Stimulated activated CD4-positive, alpha-beta T cell treated with anti-CD3 and anti-CD28 coated beads, Interleukin-4, amount 100 ng/mL, for 24 hours (primary cell): ENCODE measurements at places on chromosomes 5 and 9.

DNA sequence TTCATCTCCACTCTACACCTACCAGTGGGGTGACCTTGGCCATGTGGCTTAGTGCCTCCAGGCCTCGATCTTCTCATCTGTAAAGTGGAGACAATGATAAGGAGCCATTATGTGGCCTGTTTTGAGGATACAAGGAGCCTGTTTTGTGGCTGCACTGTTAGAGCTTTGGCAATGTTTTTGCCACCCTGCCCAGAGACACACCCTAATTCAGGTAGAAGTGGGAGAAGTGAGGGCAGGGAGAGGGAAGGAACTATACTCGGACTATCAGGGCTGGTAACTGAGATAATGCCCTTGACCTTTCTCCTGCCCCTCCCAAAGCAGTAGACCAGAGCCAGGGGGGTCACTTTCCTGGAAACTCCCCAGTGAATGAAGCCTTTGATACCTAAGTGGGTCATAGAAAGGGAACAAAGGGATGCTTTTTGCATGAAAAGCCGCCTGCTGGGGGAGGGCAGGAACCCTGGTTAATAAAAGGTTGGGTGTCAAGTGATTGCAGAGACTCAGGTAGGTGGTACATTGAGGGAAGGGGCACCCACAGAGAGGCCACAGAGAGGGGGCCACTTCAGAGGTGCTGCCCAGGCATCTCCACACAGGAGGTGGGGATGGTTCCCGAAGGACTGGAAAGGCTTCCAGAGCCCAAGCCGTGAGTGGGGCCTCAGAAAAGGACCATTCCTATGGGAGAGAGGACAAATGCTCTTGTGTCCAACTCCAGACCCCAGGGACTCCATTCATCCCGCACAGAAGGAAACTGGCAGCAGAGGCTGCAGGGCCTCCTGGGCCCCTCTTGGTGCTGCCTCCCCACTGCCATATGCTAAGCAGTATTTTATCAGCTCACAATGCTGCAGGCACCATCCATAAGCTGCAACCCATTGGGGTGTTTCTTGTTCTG is 42.3 kb upstream of the VDAC1 start:
- DNase-seq: no peak

DNA sequence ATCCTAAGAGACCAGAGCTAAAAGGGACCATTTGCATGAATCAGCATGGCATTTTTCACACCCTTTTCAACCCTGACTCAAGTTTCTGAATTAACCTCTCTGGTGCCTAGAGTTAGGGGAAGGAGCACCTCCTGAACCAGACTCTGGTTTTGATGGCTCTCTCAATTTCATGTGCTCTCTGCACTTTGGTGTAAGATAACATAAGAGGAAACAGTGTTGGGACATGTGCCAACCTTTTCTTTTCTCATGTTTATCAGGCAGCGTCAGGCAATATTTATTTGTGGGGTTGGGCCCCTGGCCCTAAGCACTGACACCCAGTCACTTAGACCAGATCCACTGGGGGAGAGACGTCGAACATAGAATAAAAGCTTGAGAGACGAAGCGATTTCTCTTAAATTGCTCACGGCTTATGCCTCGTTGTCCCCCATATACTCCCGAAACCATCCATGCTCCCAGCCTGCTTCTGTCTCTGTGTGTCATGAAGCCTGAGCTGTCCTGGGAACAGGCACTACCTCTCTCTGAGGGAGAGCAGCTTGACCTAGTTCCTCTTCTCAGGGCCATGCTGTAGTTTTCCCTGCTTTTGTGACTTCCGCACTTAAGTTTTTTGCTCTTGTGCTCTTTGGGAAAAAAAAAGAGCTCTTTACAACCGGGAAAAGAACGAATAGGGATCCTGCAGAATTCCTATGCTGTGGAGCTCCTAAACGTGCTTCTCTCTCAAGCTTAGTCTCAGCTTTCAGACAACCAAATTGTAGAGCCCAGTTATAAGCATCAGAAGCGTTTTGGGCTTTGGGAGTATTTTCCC is 195.7 kb downstream of the NR3C1 start:
- DNase-seq: no peak

DNA sequence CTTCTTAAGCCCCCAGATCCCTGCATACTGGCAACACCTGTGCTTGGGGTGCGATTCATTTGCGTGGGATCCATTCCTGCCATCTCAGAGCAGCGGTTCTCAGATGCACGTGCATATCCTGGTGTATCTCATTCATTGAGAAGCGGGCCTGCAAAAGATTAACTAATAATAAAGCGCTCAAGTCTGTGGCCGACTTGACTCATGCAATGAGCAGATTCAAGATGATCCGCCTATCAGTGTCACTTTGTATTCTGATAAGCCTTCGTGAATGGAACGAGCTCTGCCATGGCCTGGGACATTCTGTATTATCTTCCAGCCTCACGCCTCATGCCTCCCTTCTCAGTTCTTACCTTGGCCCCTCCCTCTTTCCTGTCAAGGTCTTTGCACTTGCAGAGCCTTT is 22.3 kb downstream of the C1QTNF2 start:
- no peak for DNase-seq

GRCh38 chr9:97487861-97488260 is 13.6 kb upstream of the TMOD1 start:
- DNase-seq: no peak

GRCh38 chr9:127258606-127259471 is 5.7 kb upstream of the GARNL3 start:
- no peak for DNase-seq

DNA sequence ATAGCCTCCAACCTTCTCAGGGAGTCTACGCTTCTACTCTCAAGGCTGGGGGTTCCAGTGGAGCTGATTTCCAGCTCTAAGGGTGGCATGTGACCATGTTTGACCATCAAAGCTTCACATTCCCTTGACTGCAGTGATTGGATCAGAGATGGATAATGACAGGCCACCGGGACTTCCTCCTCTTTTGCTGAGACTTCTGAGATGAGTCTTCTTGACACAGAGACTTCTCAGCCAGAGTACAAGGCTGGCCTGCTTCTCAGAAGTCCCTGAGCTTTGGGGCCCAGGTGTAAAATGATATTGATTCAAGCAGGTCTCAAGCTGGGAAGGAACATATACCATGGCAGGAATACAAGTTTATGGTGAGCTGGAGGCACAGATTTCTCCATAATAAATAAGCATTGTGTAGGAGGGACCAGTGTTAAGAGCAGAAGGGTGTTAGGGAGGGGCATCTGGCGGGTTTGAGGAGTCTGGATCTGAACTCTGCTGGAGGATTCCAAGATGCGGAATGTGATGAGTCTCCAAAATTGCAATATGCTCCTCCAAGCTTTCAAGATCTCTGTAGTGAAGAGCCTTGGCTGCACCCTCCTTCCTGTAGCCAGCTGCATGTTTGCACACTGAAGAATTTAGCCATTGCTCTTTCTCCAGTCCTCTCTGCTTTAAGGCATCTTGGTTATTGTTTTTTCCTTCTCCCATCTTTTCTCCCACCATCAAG is 41.7 kb upstream of the HSD17B4 start:
- DNase-seq: no peak

GRCh38 chr5:51987669-51988209 is 604.5 kb downstream of the ISL1 start:
- no peak for DNase-seq
